ENCODE measurements at places on chromosomes 7 and 10.
A peak's percentile ranks its signal among the peaks of the same experiment; 100 is the strongest.

DNA sequence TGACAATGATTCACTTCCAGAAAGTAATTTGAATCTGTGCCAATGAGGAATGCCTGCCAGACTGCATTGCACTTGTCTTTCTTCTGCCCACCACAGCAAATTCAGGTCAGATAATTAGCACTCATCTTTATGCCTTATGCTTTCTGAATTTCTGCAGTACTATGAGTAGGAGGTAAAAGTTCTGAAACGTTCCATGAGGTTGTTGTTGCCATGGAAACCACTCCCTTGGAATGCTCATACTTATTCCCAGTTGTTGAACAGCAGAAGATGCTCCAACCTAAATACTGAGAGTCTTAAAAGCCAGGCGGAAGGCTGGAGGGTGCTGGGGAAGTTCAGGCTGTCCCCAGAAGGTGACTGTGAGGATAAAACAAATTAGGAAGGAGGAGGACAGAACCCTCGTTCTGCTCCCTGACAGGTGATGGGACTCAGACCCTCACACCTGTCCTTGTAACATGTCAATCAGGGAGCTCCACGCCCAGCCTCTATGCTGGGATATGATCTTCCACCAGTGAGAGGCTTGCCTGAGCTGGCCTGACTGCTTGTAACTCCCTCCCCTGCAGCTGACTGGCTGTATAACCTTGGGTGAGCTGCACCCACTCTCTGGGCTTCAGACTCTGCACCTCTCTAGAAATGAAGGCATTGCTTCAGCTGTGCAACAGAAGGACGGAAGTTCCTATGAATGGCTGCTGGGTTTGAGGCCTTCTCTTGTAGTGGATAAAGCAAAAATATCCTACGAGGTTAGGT, 554.3 kb upstream of the MGMT start:
- DNase-seq, result no peak

- no peak for DNase-seq
Observed at GRCh38 chr10:3526727-3527501, 258.1 kb downstream of the KLF6 start.

DNA sequence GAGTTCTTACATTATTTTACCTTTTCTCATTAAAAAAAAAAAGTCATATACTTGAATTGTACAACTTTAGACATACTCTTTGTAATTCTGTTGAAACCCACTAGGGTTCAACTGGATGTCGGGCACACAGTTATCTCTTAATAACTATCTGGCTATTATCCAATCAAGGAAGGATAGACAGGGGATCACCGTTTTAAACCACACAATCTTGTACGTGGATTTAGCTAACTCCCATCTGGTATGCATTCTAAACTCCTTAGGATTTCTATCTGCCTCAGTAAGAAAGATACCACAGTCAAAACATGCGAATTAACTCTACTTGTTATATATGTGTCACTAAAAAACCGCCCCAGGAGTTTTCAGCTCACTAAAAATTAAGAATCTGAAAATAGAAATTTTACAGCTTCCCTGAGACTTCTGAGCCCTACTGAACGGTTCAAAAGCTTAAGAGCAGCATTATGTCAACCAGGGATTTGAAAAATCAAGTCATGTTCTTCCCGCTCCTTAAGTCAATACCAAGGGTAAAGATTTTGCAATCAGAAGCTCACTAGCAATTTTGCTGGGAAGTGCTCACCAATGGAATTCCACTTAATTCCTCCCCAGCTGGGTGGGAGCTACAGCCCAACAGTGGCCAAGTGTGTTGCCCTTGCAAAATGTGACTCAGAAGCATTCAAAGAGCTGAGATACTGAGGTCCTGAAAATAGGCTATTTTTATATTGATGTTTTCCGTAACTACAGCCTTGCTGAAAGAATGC, 267.0 kb downstream of the FRMD4A start:
- no peak for DNase-seq

- DNase-seq, result no peak
Observed at GRCh38 chr10:83945982-83946718, 193.2 kb upstream of the GHITM start.

DNA sequence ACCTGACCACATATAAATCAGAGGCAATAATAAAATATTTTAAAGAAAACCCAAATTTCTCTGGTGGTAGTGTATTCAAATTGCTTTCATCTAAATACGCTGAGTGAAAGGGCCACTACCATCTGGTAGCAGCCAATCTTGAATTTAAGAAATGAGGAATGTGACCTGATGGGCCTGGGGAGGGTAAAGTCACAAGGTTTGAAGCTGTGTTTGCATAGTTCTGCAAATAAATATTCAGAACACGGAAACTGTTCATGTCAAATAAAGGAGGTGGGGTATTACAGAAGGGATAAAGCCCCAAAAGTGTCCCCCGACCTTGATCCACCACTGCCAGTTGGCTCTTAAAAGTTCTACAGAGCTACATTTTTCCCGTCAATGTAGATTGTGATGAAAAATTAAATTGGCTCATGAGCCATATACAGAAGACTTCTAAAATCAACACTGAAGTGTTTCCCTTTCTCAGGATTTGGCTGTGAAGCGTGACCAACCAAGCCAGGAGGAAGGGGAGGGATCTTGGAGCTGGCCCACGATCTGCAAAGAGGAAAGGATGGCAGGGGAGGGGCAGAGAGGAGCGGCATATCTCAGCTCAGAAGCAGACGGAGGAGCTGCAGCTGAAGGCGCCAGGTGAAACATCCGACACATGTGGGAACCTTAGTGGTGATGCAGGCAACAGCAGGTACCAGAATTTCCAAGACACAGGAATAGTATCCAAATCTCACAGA, 39.6 kb downstream of the MPP7 start:
- DNase-seq, result no peak

GRCh38 chr10:78576276-78576675, 492.5 kb upstream of the ZMIZ1 start:
- no peak for DNase-seq

GRCh38 chr7:158885624-158886023, 29.3 kb downstream of the DYNC2I1 start:
- no peak for DNase-seq

DNA sequence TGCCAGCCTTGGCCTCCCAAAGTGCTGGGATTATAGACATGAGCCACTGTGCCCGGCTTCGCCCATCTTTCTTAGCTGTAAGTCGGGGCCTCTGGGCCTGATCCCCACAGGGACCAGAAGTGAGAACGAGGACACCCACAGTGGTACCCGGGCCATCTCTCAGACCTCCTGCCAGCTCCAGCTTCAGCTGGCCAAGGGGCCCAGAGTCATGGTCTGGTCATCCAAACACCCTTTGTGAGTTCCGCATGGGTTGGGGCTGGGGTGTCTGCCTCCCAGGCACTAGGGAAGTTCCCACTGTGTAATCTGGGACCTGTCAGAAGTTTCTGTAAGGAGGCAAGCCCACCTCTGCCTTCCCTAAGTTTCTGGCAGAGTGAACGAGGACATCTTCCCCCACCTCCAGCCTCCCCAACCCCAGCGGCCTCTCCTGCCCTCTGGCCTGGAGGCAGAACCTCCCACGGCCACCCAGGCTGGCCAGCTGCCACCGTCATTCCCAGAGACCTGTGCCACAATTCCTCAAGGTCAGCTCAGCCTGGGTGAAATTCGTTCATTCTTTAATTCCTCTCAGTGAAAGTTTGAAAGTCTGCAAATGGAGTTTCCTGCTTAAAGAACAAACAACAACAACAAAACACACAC, 19.5 kb upstream of the FOXL3 start:
- DNase-seq, result no peak

GRCh38 chr7:26910221-26910620, 45.8 kb upstream of the SKAP2 start:
- DNase-seq, result no peak

DNA sequence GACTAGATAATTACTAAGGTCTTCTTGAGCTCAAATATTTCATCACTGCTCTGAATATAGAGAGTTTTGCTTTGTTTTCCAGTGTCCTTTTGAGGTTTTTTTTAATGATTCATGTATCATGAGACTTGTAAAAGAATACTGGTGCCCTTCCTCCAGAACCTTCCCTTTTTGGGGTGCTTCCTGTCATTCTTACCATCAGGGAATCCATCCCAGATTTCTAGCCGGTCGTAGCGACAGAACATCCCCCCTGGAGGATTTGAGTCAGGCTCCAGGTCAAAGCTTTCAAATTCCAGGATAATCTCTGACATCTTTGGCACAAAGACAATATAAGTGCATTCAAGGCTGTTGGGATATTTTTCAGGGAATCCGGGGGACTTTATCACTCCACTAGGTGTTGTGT, 71.0 kb downstream of the NRP1 start:
- no peak for DNase-seq

- DNase-seq, result no peak
Observed at GRCh38 chr7:11835260-11835659, 3.3 kb upstream of the THSD7A start.

- DNase-seq, result no peak
Observed at GRCh38 chr7:105971845-105972244, 8.8 kb downstream of the CDHR3 start.

- peak; percentile 20 for DNase-seq
Observed at GRCh38 chr10:118595598-118596425, at the start of gene PRLHR. Gene PRLHR (minus strand): TSS chr10:118595648. CDS start chr10:118595244, 404 bp downstream.

DNA sequence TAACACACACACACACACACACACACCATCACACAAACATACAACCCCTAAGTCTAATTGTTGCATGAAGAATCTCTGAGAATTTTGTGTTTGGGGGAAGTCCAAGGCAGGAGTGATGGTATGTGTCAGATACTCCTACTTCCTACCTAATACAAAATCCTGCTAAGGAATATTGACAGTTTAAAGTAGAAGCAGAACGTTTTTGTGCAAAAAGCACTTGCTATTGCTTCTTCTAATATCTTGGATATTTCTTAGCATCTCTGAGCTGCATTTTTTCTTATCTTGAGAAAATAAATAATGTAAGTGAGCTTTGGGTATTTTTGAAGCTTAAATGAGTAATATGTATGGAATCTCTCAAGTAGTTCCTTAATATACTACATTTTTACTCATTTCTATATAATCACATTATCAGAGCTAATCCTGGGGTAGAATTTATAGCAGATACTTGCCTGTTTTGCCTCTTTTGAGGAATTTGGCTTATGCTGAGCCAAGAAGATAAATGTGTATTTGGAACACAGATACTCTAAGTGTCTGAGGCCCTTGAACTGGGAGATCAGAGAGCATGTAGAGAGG, 212.3 kb downstream of the DKK1 start:
- no peak for DNase-seq

- no peak for DNase-seq
Observed at GRCh38 chr7:120856198-120856597, 1.7 kb downstream of the TSPAN12 start.

DNA sequence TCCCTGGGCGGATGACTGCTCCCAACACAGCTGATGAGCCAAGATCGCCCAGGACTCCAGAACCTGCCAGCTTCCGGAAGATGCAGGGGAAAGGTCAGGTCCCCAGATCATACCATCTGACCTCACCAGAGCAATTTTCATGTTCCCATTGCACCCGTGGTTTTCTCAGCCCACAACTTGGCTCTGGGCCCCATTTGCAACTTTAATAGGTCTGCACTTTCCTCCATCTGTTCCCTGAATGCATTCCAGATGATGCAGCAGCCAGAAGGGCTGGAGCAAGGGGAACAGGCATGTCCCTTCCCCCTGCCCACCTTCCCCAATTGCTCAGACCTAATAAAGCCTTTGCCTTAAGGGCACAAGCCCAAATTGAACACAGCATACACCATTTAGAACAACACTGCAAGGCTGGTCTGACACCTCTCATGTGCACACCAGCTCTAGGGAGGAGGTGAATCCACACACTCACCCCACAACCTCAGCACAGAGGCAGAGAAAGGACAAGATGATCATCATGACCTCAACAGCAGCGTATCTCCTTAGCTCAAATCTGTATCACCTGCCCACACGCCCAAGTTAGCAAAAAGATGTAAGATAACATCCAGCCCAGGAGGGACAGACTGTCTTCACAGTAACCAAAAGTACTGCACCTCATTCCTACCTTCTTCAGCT, 87.5 kb downstream of the PLXNA4 start:
- no peak for DNase-seq

Data from activated naive CD4-positive, alpha-beta T cell treated with anti-CD3 and anti-CD28 coated beads, Interleukin-2, amount 50 U/mL, for 72 hours (primary cell).